ENCODE measurements at places on chromosomes 4 and X.

DNA sequence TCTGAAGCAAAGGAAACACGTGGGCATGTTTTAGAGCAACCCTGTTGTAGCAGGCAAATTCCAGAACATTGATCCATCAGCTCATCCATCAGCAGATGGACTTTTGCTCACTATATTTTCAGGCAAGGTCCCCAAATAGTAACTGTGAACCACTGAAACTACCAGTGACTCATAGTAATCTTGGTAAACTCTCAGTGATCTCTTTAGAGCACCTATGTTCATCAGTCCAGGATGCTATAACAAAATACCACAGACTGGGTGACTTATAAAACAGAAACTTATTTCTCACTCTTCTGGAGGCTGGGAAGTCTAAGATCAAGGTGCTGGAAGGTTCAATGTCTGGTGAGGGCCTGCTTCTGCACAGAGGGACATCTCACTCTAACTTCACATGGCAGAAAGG is 28.9 kb upstream of the BTC start:
- no peak for DNase-seq

- DNase-seq, result no peak
Measured at GRCh38 chrX:133989490-133989889, 4.1 kb upstream of the GPC3 start.

DNA sequence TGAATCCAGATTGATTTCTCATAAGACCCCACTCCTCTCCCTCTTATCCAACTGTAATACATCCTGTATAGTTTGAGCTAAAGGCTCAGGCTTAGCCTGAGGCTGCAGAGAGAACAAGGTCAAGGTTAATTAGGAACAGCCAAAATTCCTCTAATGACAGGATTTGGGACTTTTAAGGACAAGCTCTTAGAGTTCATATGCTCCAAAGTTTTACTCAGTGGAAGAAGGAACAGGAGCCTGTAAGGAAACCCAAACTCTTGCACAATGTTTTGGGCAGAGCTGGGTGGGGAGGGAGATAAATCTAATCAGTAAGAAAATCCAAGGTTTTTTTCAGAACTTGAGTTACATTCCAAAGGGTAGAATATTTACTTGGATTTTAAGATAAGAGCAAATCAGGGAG is 238.8 kb downstream of the QDPR start:
- DNase-seq, result no peak

DNA sequence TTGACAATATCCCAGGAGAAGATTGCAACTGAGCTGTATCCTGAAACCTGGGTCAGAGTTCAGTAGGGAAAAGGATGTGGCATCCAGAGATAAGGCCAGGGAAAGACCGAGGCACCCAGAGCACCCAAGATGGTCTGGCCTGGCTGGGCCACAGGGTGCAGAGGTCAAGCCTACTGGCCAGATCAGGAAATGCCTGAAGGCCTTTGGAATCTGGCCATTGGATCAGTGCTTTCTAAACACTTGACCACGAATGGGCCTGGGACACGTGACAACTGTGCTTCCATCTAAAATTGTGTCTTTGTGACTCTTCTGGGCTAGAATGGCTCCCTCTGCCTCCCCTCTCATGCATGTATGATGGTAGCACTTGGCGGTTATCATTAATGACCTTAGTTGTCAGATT is 316.9 kb downstream of the EVC2 start:
- no peak for DNase-seq

DNA sequence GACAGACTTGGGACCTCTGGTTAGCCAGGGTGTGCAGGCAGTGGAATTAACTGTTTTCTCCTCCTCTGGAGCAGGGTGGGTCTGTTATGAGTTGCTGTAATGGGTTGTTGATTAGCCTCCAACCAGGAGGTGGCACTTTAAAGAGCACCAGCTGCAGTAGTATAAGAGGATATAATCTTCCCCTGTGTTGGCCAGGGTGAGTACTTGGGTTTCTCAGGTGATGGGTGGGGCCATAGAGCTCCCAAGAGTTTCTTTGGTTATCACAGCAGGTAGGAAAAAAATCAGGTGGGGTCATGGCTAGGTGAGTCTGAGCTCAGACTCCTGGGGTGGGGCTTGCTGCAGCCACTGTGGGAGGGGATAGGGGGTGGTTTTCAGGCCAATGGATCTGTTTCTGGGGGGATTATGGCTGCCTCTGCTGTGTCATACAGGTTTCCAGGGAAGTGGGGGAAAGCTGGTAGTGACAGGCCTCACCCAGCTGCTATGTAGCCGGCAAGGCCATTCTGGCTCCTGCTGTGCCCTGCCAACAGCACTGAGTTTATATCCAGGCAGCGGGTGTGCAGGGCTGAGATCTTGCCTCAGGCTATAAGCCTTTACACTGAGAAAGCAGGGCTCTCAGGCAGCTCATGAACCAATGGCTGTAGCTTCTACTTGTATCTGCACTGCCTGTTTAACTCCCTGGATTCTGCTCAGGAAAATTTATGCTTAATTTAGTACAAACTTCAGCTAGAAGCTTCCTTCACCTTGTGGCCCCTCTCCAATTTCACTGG is 70.1 kb downstream of the CCNG2 start:
- DNase-seq, result no peak

DNA sequence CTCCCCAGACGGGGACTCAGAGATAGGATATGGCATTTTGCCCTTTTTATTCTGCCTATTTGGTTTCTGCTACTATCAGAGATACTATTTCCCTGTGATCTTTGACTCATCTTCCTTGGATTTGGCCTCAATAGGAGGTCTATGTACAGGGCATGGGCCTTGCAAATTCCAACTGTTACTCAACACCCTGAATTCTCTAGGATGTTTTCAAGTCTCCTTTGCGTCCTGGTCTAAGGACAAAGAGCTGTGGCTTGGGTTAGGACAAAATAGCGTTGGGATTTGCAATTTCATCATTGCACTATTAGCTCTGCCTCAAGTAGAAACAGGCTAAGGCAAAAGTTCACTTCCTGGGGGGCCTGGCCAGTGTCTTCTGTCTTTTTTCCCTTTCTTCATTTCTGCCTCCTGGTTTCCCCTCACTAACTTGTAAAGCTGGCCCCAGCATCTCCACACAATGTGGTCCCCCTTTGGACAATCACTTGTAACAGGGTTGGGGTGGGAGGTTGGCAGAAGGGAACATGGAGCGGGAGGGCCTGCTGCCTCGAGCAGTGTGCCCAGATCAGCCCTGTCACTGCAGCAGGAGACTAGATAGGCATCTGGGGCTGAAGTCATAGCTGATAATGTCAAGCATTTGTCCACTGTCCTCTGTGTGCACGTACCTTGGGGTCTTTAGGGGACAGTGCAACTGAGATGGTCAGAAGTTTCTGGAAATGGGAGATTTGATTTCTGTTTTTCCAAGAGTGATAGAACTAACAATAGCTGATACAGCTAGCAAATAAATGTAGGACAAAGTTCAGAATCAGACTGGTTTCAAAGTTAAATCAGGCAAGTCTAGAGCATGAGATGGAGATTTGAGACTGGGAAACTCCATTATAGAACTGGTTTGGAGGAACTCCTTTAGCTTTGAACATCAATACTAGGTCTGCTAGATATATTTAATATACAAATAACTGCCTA is 25.8 kb upstream of the STBD1 start:
- no peak for DNase-seq

- DNase-seq, result no peak
Measured at GRCh38 chr4:172202480-172203076, 389.4 kb downstream of the GALNTL6 start.

DNA sequence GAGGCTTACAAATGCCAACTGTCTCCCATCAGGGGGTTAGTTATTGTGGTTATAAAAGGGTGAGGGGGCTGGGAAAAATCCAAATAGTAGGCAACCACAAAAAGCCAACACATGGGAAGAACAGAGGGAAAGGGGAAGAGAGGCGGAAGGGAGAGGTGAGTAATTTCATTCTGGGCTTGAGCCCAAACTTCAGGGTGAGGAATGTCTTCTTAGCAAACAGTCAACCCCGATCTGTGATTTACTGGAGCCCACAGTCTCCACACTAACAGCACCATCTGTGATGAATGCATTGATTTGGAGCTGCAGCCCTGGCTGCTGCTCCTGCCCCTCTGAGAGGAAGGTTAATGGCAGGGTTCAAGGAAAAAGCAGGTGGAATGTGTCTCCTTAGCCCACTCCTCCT is 162.2 kb upstream of the GPR101 start:
- no peak for DNase-seq

GRCh38 chr4:36197501-36197900 is 46.8 kb downstream of the ARAP2 start:
- DNase-seq, result no peak

DNA sequence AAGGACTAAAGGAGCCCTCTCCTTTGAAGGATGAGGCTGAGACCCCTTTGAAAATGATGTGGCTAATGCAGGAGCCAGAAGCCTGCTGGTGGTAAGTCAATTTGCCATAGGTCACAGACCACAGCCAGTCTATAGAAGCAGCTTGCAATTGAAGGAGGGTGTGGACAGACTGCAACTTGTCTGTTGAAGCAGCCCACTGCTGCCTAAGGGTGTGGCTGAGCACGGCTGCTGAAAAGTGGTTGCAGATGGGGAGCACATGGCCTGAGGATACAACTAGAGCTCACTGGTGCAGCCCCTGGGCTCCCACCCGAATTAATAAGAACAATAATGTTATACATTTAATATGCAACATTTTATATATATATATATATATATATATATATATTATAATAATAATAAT is 11.4 kb upstream of the EXOC1L start:
- no peak for DNase-seq

DNA sequence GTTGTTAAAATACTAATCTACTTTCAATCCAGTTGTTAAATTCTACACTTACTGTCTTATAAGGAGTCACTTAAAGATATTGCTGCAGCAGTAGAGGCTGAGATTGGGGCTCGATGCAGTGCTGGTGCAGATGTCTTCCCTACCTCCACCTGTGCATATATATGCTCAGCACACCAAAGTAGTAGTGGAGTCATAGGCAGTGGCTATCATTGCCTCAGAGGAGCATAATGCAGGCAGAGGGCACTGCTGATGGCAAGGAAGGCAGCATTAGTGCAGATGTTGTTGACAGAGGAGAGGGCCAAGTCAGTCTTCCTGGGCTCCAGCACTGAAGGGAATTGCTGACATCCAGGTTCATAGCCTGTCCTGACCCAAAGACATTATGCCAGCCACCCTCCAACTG is 35.1 kb downstream of the INPP4B start:
- DNase-seq, result no peak

DNA sequence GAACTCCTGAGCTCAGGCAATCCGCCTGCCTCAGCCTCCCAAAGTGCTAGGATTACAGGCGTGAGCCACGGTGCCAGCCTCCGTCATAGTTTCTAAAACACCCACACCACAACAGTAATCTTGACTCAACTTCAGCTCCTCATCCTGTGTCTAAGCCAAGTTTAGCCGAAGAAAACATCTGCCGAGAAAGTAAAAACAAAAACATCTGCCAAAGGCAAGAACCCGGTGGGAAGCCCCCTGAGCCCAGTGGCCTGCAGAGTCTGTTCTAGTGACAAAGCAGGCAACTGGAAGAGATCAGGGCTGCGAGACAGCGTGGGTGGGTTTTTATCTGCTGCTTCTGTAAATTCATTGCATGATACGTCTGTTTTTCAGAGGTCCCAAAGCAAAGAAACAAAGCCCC is 26.6 kb upstream of the CD99 start:
- DNase-seq, result no peak

DNA sequence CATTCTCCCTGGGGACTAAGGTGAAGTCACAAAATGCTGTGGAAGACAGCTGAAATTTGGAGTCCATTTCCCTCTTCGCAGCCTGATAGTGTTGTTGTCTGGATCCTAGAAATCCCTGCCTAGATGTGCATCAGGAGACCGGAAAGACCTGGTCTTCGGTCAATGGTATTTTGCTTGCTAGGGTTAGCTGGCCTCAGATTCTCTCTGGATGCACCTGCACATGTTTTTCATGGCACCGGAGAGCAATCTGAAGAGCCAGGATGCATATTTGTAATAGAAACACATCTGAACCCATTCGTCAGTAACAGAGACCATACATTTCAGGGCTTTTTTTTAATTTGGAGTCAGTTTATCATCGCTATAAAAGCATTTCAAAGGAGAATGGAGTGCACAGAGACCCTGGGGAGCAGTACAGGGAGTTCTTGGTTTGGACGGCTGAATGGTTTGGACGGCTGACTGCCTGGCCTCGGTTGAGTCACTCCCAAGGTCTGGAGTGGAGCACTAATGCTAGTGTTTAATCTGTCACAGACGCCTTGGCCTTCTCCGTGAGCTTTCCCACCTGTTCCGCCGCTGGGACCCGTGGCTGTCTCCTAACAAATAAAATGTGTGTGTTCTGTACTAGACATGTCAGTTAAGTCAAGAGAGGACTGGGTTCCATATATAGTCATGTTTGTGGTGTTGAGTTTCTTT is 7.5 kb upstream of the PDLIM3 start:
- DNase-seq, result no peak

DNA sequence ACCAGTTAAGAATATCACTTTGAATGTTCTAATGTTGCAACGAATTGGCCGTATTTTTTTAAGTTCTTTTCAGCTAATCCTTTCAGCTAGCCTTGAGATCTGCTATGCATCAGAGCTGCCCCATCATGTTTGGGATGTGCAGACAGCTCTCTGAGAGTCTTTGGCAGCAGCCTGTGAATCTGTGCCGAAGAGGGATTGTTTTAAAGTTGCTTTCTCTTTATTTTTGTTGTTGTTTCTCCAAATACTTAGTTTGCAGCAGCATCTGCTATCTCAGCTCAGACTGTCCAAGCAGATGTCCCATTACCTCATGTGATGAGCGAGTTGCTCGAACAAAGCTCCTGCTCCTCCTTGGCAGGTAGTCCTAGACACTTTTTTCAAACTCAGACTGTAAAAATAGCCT is 1002.5 kb upstream of the INTU start:
- no peak for DNase-seq

DNA sequence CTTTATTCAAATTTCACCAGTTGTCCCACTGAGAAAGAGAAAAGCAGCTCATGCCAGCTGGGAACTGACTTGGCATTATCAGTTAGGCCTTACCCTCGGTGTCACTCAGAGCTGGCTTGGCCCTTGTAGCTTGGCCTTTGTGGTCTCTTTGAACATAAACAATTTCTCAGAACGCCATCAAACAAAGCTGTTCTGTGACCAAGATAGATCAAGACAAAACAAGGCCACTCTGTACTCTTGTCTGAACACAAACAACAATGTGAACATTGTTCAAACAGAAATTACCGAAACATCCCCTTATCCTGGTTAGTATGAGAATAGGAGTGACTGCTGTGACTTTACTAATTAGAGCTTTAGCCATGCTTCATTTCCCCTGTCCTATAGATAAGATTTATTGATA is 57.2 kb downstream of the DIPK2B start:
- DNase-seq, result no peak

DNA sequence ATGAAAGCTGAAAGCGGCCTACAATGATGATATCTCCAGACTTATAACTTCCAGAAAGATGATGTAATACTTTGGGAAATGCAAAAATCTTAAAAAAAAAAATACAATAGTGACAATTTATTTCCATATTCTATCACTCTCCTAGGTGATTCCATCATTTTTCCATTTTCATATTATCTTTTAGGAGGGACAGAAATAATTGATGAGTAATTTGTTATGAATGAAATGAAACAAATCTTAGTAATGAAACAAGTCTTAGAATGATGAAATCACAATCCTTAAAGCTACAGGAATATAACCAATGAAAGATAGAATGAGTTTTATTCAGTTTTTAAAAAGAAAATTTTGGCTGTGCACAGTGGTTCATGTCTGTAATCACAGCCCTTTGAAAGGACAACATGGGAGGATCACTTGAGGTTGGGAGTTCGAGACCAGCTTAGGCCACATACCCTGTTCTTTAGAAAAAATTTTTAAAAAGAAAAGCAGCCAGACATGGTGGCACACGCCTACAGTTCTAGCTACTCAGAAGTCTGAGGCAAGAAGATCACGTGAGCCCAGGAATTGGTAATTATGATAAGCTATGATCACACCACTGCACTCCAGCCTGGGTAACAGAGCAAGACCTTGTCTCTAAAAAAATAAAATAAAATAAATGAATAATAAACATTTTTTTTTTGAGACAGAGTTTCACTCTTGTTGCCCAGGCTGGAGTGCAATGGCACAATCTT is 21.7 kb downstream of the CLOCK start:
- no peak for DNase-seq

Measured in central memory CD4-positive, alpha-beta T cell (primary cell).